Dermis microvascular lymphatic vessel endothelial cell (primary cell): ENCODE measurements at places on chromosomes 12 and 14. TPM values are rescaled to one million over a fixed set of nuclear protein-coding genes. Genes with fewer than 3 reads are reported as not detected.

The KNTC1 gene
- 16.6 and 21.7 TPM in 2 replicates for total RNA-seq

The SLC8B1 gene
- 12.6 and 15.6 TPM in 2 replicates for total RNA-seq

The NKX2-1 gene
- total RNA-seq, result not detected in 2 replicates

The P2RX7 gene
- 3.9 and 6.4 TPM in 2 replicates for total RNA-seq

The TNFAIP2 gene
- total RNA-seq, result 38.3 and 64.3 TPM in 2 replicates

The TIGAR gene
- total RNA-seq, result 9.6 and 14.0 TPM in 2 replicates

The BMP4 gene
- total RNA-seq, result 17.8 and 32.4 TPM in 2 replicates

The MMP17 gene
- 3.9 and 13.1 TPM in 2 replicates for total RNA-seq

The GMFB gene
- total RNA-seq, result 78.2 and 78.5 TPM in 2 replicates

The TSPAN8 gene
- total RNA-seq, result not detected in 2 replicates

The KRT82 gene
- not detected in 2 replicates for total RNA-seq

The COQ6 gene
- total RNA-seq, result 14.5 and 18.8 TPM in 2 replicates

The TNS2 gene
- total RNA-seq, result 16.7 and 26.7 TPM in 2 replicates

The ACVRL1 gene
- 313 and 416 TPM in 2 replicates for total RNA-seq

The SIVA1 gene
- total RNA-seq, result 79.8 and 97.4 TPM in 2 replicates

The POMT2 gene
- 7.8 and 9.0 TPM in 2 replicates for total RNA-seq

The GMPR2 gene
- total RNA-seq, result 81.9 and 90.5 TPM in 2 replicates

The ACSM4 gene
- not detected in 2 replicates for total RNA-seq

The SAMD15 gene
- 0.38 and 1.0 TPM in 2 replicates for total RNA-seq

The NTN4 gene
- 204 and 516 TPM in 2 replicates for total RNA-seq

The POTEG gene
- total RNA-seq, result not detected in 2 replicates

The TMEM132D gene
- total RNA-seq, result not detected in 2 replicates

The POTEM gene
- total RNA-seq, result not detected in 2 replicates

The PPP2R5C gene
- total RNA-seq, result 60.3 and 71.8 TPM in 2 replicates

The DIABLO gene
- 58.7 and 60.6 TPM in 2 replicates for total RNA-seq

The PROX2 gene
- total RNA-seq, result not detected in 2 replicates

The SELPLG gene
- 0.13 and 0.26 TPM in 2 replicates for total RNA-seq

The GZMB gene
- not detected in 2 replicates for total RNA-seq

The SYNDIG1L gene
- total RNA-seq, result not detected in 2 replicates

The B3GNT4 gene
- under 0.01 TPM in 2 replicates for total RNA-seq

The PTCSC3 gene
- total RNA-seq, result not detected in 2 replicates

The MTA1 gene
- total RNA-seq, result 23.5 and 31.7 TPM in 2 replicates

The PIP4P1 gene
- 22.1 and 28.6 TPM in 2 replicates for total RNA-seq

The RNU6-8 gene
- not detected in 2 replicates for total RNA-seq

The KERA gene
- not detected in 2 replicates for total RNA-seq

The NGB gene
- total RNA-seq, result not detected in 2 replicates

The GPD1 gene
- under 0.01 TPM in 1 of 2 replicates, not detected in the other for total RNA-seq

The CEP83 gene
- total RNA-seq, result 3.4 and 4.7 TPM in 2 replicates

The SDR9C7 gene
- total RNA-seq, result not detected in 2 replicates

The RTL1 gene
- not detected in 2 replicates for total RNA-seq

The MBD6 gene
- 5.9 and 8.6 TPM in 2 replicates for total RNA-seq

The GNB3 gene
- 0.13 and 0.25 TPM in 2 replicates for total RNA-seq

The GDF11 gene
- 1.3 TPM in 2 replicates for total RNA-seq

The LMO3 gene
- not detected in 2 replicates for total RNA-seq

The KLRK1 gene
- total RNA-seq, result not detected in 2 replicates
